ENCODE measurements at places on chromosomes 7 and 10.

GRCh38 chr10:33772370-33773252, 438.1 kb upstream of the NRP1 start:
- no peak for DNase-seq

DNA sequence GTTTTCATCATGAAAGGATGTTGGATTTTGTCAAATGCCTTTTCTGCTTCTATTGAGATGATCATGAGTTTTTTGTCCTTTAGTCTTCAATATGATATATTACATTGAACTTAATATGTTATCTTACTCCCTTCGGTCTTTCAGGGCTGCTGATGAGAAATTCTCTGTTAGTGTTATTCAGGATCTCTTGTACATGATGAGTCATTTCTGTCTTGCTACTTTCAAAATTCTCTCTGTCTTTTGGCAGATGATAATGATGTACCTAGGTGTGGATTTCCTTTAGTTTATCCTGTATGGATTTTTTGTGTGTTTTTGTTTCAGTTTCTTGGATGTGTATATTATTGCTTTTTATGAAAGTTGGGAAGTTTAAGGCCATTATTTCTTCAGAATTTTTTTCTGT, 320.9 kb upstream of the NPSR1 start:
- no peak for DNase-seq

DNA sequence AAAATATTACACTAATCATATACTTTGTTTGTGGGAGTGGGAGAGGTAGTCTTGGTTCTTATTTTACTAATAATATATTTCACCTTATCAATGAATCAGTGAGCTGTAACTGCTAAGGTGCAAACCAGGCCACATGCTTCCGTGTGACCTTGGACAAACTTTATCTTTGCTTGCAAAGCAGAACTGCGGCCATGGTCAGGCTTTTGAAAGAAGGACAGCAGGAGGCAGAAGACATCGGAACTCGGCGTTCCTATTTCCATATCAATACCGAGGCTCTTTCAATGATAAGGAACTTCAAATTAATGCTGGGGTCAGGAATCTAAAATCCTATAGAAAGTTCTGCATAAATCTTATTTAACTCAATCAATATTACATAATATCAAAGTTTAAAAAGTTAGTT, 491.9 kb upstream of the PFKP start:
- DNase-seq = no peak

GRCh38 chr10:101062232-101063049, 652 bp downstream of the KAZALD1 start:
- DNase-seq = no peak

DNA sequence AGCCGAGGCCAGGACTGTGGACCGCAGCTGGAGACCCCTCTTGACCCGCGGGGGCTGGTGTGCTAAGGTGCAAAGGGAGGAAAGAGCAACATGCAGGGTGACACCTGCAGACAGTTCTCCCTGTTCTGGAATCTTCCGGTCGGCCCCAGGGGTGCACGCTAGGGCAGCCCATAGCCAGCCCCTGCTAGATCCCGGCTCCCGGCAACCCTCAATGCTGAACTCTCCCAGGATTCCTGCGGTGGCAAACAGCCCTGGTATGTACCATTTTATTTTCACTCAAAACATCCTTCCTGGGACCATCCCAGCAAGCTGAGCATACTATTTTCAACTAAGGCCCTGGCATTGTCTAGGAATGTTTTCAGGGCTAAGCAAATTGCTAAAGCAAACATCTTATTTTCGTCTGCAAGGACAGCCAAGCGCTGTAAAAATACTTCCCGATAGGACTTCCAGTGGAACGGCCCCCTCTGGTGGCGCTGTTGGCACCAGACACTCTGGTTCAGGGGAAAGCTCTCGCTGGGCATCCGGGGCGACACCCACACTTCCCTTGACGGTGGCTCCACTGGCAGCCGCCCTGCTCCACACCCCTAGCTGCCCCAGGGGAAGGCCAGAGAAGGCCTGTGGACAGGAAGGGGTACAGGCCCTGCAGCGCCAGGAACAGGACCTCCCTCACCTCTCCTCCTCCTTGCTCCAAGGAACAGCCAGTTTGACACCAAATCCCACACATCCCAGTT, 99.4 kb downstream of the CTBP2 start:
- DNase-seq = no peak

DNA sequence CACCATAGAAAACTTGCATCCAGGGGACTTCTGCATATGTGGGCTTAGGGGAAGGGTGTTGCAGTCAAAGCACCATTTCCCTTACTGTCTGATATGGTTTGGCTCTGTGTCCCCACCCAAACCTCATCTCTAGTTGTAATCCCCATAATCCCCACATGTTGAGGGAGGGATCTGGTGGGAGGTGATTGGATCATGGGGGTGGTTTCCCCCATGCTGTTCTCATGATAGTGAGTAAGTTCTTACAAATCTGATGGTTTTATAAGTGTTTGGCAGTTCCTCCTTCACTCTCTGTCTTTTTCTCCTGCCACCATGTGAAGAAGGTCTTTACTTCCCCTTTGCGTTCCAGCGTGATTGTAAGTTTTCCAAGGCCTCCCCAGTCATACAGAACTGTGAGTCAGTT, 177.4 kb downstream of the ADK start:
- no peak for DNase-seq

- no peak for DNase-seq
Measured at GRCh38 chr7:148481971-148482626, 108.5 kb upstream of the C7orf33 start.

GRCh38 chr7:112821345-112821744, 31.2 kb upstream of the TMEM168 start:
- no peak for DNase-seq

GRCh38 chr10:24201503-24202180, 7.3 kb upstream of the KIAA1217 start:
- no peak for DNase-seq

- no peak for DNase-seq
Measured at GRCh38 chr10:69839696-69840345, 38.1 kb downstream of the COL13A1 start.

DNA sequence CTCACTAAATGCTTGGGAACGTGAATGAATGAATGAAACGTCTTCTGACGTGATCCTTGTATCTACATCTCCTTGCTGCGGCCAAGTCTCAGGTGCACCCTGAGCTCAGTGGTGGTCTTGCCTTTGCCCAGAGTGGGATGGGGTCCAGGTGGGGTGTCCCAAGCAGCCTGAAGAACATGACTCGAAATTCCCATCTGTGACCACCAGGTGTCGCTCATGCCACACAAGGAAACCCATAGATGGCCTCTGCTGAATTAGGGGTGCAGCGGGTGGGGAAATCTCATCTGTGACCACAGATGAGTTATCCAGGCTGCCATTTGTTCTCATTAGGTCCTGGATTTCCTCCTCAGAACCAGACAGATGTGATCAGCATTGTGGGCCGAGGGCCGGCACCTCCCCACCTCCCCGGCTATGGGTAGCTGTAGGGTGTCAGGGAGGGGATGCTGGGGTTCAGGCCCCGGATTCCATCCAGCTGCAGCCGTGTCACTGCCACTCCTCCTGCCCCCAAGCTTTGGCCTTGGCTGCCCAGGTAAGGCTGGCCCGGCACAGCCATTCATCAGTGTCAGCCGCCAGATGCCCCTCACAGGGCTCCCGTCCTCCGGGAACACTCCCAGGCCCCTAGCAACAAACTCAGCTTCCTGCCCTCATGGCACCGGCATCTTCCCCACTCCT, 21.0 kb upstream of the GNA12 start:
- peak; percentile 48 for DNase-seq
